Vagina (tissue), 2 donors: ENCODE measurements at places on chromosomes 13 and 19.

- DNase-seq: no peak
Observed at GRCh38 chr19:38711726-38712153, 32.5 kb downstream of the CAPN12 start.

DNA sequence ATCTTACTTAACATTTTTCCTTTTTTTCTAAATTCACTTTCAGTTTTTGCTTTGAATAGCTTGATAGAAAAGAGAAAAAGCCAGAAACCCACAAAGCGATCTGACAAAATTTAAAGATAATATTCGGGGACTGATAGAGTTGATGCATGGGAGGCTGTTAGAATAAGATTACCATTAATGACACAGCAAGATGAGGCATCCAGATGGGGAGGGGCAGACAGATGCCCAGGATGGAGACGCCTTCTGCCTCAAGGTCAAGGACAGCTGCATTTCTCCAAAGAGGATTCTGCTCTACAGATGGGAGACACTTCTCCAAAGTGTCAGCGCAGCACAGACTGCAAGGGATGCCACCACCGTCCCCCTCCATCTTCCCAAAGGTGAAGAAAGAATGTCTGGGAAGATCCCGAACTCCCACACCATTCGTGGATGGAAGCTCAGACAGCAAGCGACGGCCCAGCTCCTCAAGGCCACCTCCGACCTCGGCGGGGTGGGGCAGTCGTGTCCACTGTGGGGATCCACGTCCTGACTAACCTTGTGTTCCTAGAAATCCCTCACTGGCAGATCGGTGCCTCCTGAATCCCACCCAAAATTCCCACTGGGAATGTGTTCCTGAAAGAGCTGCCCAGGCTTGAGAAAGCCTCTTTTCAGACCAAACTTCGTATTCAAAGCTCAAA, 32.9 kb downstream of the NAXD start:
- no peak for DNase-seq

GRCh38 chr19:50580240-50580639, 12.0 kb upstream of the LRRC4B start:
- DNase-seq: no peak

DNA sequence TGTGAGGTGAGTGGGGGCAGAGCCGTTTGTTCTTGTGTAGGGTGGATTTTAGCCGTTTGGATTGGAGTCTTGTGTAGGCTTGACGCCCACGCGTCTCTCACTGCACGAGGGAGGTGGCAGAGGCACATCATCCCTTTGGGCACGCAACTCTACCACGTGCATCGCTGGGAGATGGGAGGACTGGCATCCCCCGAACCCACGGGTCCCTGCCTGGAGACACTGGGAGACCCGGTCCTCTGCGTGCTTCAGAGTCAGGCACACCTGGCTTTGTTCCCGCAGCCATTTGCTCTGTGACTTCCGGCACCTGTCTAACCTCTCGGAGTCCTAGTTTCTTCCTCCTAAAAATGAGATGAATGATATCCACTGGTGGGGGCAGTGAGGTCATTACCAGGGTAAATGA, 6.4 kb downstream of the ARHGEF7 start:
- no peak for DNase-seq

DNA sequence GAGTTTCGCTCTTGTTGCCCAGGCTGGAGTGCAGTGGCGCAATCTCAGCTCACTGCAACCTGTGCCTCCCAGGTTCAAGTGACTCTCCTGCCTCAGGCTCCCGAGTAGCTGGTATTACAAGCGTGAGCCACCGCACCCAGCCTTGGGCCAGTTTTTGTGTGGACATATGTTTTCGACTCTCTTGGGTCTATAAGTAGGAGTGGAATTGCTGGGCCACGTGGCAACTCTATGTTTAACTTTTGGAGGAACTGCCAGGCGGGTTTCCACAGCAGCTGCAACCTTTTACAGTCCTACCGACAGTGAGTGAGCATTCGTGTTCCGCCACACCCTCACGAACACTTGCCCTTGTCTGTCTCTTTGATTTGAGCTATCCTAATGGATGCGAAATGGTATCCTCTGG, 44.9 kb downstream of the BICRA start:
- no peak for DNase-seq

DNA sequence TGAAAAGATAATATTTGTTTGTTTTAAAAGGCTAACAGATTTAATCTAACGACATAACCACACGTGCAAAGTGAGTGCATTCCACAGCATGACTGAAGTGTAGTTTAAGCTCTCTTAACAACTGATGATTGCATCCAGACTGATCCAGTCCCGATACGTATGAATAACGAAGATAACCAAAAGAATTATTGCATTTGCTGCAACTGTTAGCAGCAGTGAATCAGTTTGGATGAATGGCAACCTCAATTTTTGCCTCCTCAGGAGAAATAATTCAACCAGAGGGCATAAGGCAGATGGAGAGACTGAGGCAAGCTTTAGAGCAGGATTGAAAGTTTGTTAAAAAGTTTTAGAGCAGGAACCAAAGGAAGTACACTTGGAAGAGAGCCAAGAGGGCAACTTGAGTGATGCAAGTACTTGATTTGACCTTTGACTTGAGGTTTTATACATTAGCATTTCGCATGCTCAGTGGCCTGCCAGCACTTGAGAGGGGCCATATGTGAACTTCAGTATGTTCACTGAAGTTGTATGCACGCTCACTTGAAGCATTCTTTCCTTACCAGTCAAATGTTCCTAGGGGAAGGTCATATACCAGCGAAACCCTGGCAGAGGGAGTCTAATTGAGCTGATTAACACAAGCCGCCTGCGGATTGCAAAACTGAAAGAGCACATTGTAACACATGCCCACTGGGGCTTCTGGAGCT, 835.0 kb upstream of the PCDH20 start:
- no peak for DNase-seq

DNA sequence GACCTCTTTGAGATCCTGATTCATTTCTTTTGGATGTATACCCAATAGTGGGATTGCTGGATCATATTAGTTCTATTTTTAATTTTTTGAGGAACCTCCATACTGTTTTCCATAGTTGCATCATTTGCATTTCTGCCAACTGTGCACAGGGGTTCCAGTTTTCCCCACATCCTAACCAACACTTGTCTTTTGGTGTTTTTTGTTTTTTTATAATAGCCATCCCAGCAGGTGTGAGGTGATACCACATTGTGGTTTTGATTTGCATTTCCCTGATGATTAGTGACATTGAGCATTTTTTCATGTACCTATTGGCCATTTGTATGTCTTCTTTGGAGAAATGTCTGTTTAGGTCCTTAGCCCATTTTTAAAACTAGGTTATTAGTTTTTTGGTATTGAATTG, 18.8 kb upstream of the GPR183 start:
- DNase-seq: no peak

- no peak for DNase-seq
Observed at GRCh38 chr13:93775507-93776108, 549.0 kb downstream of the GPC6 start.

GRCh38 chr13:86562866-86563265, 763.6 kb upstream of the SLITRK6 start:
- DNase-seq: no peak

- DNase-seq: no peak
Observed at GRCh38 chr13:72383646-72384045, 343.8 kb downstream of the MZT1 start.

DNA sequence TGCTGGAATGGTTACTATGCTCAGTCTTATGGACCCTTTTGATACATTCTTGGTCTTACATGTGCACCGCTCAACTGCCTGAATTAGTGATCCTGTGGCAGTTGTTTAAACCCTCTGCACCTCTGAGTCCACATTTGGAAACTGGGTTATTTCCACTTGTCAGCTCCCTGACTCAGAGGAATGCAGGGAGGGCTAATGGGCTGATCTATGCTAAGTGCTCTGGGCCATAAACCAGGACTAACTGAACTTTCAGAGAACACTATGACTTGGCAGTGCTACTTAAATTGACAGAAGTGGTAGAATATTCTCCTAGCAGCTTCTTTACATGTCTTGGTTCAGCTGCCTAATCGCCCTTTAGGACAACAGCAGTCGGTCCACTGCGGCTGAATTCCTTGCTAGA, 26.8 kb upstream of the MED4 start:
- DNase-seq: no peak

DNA sequence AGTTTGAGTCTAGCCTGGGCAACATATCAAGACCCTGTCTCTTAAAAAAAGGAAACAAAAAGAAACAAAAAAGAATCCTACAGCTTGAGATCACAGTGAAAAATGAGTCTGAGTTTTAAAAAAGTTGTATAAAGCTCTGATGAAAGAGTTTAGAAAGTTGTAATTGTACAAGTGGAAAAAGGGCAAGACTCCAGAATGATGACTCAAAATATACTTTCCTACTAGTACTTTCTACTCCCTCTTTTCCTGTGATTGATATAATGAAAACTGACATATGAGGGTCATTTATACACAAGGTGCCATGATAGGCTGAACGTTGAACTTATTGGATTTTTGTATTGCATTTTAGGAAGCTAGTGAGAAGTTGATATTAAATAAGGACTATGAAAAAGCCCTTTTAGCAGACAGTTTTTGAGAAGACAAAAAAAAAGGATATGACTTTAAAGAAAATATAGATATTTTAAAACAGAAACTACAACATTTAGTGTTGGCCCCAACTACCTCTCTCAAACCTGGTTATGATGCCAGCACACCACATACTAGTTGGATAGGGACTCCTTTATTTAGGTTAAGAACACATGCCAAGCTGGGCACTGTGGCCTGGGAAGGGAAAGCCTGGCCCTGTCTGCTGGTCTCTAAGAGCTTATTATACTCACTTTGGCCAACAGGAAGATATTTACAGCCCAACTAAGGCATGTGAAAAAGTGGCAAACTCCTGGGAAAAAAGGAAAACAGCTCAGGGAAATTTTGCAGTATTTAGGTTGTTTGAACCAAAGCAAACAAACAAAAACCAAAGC, 116.6 kb downstream of the KL start:
- no peak for DNase-seq

GRCh38 chr13:82962397-82962796, 919.9 kb downstream of the SLITRK1 start:
- DNase-seq: no peak

GRCh38 chr19:35281303-35281702, 1.0 kb upstream of the HAMP start:
- DNase-seq: no peak

- no peak for DNase-seq
Observed at GRCh38 chr19:21758296-21758695, 9.1 kb downstream of the ZNF100 start.

- DNase-seq: no peak
Observed at GRCh38 chr13:76043874-76044273, 407.7 kb downstream of the LMO7 start.

DNA sequence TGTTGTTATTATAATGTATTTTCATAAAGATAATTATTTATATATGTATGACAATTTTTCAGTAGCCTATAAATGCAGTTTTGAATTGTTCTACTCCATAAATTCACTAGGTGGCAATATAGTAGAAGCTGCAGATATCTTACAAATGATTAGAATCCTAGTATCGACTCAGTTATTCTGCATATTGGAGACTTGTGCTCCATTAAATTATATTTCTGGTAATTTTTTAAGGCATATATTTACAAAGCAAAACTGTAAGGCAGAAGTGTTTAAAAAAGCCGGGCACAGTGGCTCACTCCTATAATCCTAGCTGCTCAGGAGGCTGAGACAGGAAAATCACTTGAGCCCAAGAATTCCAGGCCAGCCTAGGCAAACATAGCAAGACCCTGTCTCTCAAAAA, 58.7 kb downstream of the DPY19L3 start:
- DNase-seq: no peak

- no peak for DNase-seq
Observed at GRCh38 chr13:50379584-50379983, 364.3 kb downstream of the KCNRG start.

DNA sequence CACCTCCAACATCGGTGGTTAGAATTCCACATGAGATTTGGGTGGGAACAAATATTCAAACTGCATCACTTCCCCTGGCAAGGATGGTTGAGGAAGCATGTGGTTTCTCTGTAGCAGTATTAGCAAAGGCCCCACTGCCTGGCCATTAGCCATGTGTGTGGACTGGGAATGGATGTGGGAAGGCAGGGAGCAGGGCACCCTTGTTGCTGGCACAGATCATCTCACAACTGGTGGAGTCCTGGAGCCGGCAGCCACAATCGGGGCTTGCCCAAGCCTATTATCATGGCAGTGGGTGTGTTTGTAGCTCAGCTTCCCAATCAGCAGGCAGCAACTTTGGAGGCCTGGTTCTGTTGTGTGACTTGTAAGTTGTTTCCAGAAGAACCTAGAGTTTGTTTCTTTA, 391.9 kb downstream of the DLEU7 start:
- no peak for DNase-seq

- no peak for DNase-seq
Observed at GRCh38 chr13:43908156-43909126, 28.7 kb downstream of the LACC1 start.
